Gastrocnemius medialis (tissue), 4 donors: ENCODE measurements at places on chromosomes 7 and 10. TPM values are rescaled to one million over a fixed set of nuclear protein-coding genes. Genes with fewer than 3 reads are reported as not detected.

TSC22D4 gene
- 25.5 TPM for total RNA-seq

TFR2 gene
- not detected for total RNA-seq

HOXA3 gene
- total RNA-seq, result 0.53 TPM

AP5Z1 gene
- 18.1 TPM for total RNA-seq

HKDC1 gene
- total RNA-seq, result not detected

NEUROD6 gene
- total RNA-seq, result not detected

SPAM1 gene
- total RNA-seq, result not detected

FOXI2 gene
- not detected for total RNA-seq

STEAP1 gene
- total RNA-seq, result 1.1 TPM

GRK5 gene
- 12.5 TPM for total RNA-seq

ZNF282 gene
- total RNA-seq, result 24.1 TPM

LLCFC1 gene
- not detected for total RNA-seq

CHCHD1 gene
- 25.3 TPM for total RNA-seq

- peak overlapping the region; percentile 38 for H3K27ac ChIP-seq
- H3K4me3 ChIP-seq, result no peak overlapping the region
- no peaks in the 10 kb centered on the region for H3K36me3 ChIP-seq
- peak; percentile 58 for DNase-seq
- H3K4me1 ChIP-seq, result peaks cover 16% of the 10 kb centered on the region
Observed at GRCh38 chr10:91077549-91078071, 142.9 kb upstream of the PCGF5 start.

DNA sequence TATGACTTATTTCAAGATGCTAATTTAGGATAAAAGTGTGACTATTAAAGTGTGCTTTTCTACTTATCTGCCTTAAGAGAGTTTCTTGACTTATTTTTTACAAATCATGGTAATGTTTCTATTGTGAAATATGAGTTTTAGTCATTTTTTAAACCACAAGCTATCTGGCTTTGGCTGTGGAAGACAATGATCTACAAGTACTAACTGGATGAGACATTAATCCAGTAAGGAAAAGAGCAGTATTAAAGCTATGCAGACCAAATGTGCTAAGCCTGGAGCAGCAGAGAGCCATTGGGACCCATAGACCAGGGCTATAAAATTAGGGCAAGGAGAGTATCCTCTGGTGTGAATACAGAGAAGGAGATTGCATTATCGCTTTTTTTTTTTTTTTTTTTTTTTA is 92.4 kb downstream of the SEMA3A start:
- no peaks in the 10 kb centered on the region for H3K4me1 ChIP-seq
- no peaks in the 10 kb centered on the region for H3K36me3 ChIP-seq
- no peak overlapping the region for H3K4me3 ChIP-seq
- H3K27me3 ChIP-seq, result no peaks in the 10 kb centered on the region
- DNase-seq, result no peak

DNA sequence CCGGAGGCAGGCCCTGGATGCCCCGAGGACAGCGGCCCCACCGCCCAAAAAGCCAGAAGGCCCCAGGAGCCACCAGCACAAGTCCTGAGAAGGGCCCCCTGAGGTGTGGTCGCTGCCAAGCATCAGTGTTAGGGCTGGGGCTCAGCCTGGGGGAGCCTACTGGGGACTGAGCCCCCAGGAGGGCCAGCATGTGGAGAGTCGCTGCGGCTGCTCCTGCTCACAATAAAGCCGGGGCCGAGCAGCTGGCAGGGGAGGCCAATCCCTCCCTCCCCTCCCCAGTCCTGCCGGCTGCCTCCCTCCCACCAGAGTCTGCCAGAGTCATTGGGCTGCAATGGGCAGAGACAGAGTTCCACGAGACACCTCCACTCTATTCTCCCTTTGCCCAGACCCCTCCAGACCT is 3.1 kb upstream of the ASIC3 start:
- no peak for DNase-seq
- no peak overlapping the region for H3K4me3 ChIP-seq
- no peaks in the 10 kb centered on the region for H3K27me3 ChIP-seq
- H3K4me1 ChIP-seq, result no peaks in the 10 kb centered on the region
- no peak overlapping the region for H3K27ac ChIP-seq
- H3K36me3 ChIP-seq, result no peaks in the 10 kb centered on the region

- H3K4me3 ChIP-seq, result no peak overlapping the region
- no peak overlapping the region for H3K27ac ChIP-seq
- no peaks in the 10 kb centered on the region for H3K4me1 ChIP-seq
- DNase-seq, result no peak
Observed at GRCh38 chr7:158358926-158359645, 228.5 kb downstream of the PTPRN2 start.

DNA sequence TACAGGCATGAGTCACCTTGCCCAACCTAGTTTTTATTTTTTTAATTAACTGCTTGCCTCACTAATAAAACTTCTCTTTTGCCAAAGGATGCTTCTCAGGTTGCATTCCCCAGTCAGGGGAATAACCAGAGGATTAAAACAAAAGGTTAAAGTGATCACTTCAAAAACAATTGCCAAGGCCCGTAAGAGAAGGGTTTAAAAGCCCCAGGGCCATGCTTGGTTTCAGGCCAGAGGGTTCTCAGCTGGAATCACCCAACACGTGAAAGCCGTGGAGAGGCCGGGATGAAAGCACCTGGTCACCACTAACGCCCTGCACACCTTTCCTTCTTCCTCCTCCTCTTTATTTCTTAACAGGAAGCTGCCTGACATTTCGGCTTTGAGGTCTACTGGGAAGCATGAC is 587.5 kb downstream of the PTPRN2 start:
- DNase-seq, result no peak
- H3K4me3 ChIP-seq, result no peak overlapping the region
- no peaks in the 10 kb centered on the region for H3K36me3 ChIP-seq

- no peaks in the 10 kb centered on the region for H3K36me3 ChIP-seq
- H3K27me3 ChIP-seq, result no peaks in the 10 kb centered on the region
- DNase-seq, result peak; percentile 13
Observed at GRCh38 chr7:46811529-46811928, 770.4 kb downstream of the TNS3 start.

GRCh38 chr10:102735065-102735562 is 8.6 kb upstream of the WBP1L start:
- H3K27me3 ChIP-seq, result no peaks in the 10 kb centered on the region
- no peaks in the 10 kb centered on the region for H3K4me1 ChIP-seq
- H3K27ac ChIP-seq, result no peak overlapping the region
- peaks cover 3% of the 10 kb centered on the region for H3K36me3 ChIP-seq
- DNase-seq, result peak; percentile 24
- H3K4me3 ChIP-seq, result no peak overlapping the region

- H3K27ac ChIP-seq, result no peak overlapping the region
- H3K36me3 ChIP-seq, result no peaks in the 10 kb centered on the region
- H3K4me1 ChIP-seq, result no peaks in the 10 kb centered on the region
Observed at GRCh38 chr10:116164291-116164690, 108.7 kb downstream of the GFRA1 start.

DNA sequence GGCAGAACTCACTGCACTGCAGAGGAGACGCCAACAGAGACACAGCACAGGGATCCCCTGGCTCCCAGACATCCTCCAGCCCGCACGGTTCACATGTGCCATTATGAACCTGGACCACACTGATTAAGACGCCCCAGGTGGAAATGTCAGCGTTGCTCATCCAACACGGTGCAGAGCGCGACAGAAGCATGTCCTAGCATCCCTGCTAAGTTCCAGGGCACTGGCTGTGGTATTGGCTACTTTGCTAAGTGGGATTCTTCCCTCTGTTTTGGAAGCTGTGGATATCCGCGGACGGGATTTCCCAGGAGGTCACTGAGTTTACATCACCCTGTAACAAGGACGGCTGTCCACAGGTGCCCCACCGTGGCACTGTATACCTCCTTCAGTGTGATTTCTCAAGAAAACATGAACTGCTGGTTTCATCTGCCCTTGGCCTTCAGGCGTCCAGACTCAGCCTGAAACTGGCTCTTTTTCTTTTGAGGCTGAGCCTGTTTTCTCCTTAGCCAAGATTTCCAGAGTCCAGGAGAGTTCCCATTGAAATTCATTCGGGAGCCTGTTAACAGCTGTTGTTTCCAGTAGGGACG is 324.0 kb downstream of the WDR37 start:
- H3K4me3 ChIP-seq, result no peak overlapping the region
- no peak for DNase-seq
- H3K36me3 ChIP-seq, result no peaks in the 10 kb centered on the region
- H3K27ac ChIP-seq, result no peak overlapping the region
- no peaks in the 10 kb centered on the region for H3K4me1 ChIP-seq
- H3K27me3 ChIP-seq, result peaks cover 13% of the 10 kb centered on the region

DNA sequence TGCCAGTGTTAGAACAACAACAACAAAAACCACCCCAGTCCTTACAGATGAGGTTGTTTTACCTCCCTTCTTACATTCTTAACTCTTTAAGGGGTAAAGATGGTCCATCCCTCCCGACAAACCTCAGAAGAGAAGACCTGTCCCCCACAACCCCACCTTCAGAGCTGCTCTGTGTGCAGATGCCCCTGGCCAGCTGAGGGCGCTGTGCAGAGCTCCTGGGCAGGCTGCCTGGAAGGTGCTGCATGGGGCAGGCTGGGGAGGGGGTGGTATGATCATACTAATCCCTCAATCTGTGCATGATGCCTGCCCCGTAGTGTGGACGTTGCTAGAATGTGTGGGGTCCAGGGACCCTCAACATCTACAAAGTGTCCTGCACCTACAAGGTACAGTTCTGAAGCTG is 387.1 kb downstream of the INHBA start:
- H3K4me1 ChIP-seq, result no peaks in the 10 kb centered on the region
- DNase-seq, result no peak
- no peak overlapping the region for H3K27ac ChIP-seq
- H3K27me3 ChIP-seq, result no peaks in the 10 kb centered on the region
- no peaks in the 10 kb centered on the region for H3K36me3 ChIP-seq

DNA sequence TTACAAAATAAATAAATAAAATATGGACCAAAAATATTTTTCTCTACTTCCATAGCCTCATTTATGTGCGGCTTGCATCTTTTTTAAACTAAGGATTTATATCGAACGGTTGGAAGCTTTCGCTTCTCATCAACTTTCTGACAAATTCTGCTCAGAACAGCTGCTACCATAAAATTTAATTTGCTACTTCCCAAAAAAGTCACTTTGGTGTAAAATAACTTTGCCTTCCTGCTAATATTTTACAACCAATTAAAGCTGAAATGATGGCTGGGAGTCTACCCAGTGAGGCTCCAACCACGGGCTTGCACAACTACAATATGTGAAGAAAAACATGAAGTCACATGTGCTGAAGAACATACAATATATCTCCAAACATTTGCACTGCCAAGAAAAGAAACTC is 253.1 kb upstream of the NEBL start:
- H3K4me1 ChIP-seq, result no peaks in the 10 kb centered on the region
- no peak overlapping the region for H3K27ac ChIP-seq
- H3K36me3 ChIP-seq, result no peaks in the 10 kb centered on the region
- no peak for DNase-seq
- H3K4me3 ChIP-seq, result no peak overlapping the region

- DNase-seq, result no peak
- H3K4me3 ChIP-seq, result no peak overlapping the region
- H3K4me1 ChIP-seq, result no peaks in the 10 kb centered on the region
- H3K27me3 ChIP-seq, result no peaks in the 10 kb centered on the region
Observed at GRCh38 chr7:132557489-132558044, 18.7 kb downstream of the PLXNA4 start.

DNA sequence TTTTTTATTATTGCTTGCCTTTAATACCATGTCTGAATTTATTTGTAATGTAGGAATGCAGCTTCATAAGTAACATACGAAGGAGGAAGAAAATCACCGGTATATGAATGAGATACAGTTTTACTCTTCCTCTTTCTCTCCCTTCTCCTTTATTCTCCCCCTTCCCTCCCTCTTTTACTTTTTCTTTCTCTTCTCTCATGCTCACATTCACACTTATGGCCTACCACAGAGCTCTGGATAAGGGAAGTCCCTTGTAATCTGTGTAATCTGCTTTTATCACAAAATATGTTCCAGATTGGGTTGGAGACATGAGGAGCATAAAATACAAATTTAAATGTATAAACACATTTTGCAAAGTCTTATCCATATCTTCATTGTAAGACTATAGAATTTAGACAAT is 59.4 kb downstream of the MDFIC start:
- H3K36me3 ChIP-seq, result no peaks in the 10 kb centered on the region
- no peak overlapping the region for H3K4me3 ChIP-seq
- H3K27me3 ChIP-seq, result no peaks in the 10 kb centered on the region

DNA sequence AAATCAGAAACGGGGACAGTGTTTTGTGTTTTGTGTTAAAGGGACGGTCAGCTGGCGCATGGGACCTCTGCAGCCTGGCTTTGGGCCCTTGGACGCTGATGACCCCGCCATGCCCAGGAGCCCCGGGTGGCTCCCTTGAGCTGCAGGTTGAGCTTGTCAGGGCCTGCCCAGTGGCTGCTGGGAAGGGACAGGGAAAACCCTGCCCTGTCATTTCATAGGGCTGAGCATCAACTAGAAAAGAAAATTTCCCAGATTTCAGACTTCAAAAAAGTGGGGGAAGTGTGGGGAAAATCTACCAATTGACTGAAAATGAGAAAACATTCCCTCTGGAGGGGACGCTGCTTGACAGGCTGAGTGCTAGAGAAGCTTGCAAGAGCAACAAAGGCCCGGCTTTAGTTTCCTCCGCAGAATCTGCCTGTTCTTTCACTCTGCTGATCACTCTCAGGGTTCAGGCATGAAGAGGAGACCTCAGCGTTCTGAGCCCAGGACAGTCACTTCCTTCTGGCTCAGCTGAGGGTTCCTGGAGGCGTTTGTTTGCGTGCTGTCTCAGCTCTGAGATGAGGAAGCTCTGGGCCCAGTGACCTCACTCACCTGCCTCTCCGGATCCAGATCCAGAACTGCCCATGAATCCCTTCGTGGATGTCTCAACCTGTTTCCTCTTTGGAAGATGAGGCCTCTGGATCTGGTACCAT is 18.6 kb upstream of the DNAJB6 start:
- no peak for DNase-seq
- no peak overlapping the region for H3K4me3 ChIP-seq
- H3K27ac ChIP-seq, result no peak overlapping the region
- H3K4me1 ChIP-seq, result no peaks in the 10 kb centered on the region
- H3K27me3 ChIP-seq, result no peaks in the 10 kb centered on the region
- H3K36me3 ChIP-seq, result no peaks in the 10 kb centered on the region

GRCh38 chr7:35716038-35716803 is 21.3 kb upstream of the HERPUD2 start:
- H3K27me3 ChIP-seq, result no peaks in the 10 kb centered on the region
- H3K4me1 ChIP-seq, result peaks cover 47% of the 10 kb centered on the region
- peak overlapping the region; percentile 74 for H3K27ac ChIP-seq
- no peaks in the 10 kb centered on the region for H3K36me3 ChIP-seq
- peak; percentile 31 for DNase-seq

DNA sequence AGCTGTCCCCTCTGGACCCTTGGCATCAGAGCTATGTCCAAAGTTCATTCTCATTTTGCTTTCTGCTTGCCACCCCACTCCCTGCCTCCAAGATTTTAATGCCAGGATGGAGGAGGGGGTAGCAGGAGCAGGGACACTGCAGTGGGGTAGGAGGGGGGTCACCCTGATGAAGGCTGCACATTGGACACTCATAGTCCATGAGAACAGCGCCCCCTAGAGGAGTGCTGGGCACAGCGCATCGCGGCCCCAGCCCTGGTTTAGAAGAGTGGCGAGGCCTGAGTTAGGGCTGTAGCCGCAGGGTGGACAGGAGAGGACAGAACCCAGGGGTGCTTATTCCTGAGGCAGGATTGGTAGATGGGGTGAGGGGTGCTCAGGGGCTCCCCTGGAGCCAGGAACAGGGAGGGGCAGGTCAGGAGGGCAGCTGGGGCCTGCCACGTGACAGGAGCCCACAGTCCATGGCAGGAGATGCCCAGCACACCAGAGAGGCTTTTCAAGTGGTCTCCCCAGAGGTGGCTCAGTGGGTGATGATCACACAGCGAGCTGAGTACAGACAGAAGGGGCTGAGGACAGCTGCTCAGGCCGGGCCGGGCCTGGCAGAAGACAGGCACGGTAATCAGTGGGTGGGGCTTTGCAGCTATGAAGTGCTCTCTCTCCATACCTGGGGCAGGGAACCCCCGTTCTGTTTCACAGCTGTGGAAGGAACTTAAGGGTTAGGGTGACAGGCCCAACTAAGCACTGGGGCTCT is 71.4 kb downstream of the NEURL1 start:
- H3K27me3 ChIP-seq, result no peaks in the 10 kb centered on the region
- H3K27ac ChIP-seq, result peak overlapping the region; percentile 54
- peak; percentile 43 for DNase-seq
- H3K4me1 ChIP-seq, result peaks cover 21% of the 10 kb centered on the region
